ENCODE measurements at places on chromosomes 4 and X.

GRCh38 chr4:98662626-98663225 lies 4.3 kb upstream of the TSPAN5 start:
- DNase-seq = no peak

- DNase-seq = no peak
Observed at GRCh38 chrX:100648458-100649417, 4.7 kb downstream of the SRPX2 start.

DNA sequence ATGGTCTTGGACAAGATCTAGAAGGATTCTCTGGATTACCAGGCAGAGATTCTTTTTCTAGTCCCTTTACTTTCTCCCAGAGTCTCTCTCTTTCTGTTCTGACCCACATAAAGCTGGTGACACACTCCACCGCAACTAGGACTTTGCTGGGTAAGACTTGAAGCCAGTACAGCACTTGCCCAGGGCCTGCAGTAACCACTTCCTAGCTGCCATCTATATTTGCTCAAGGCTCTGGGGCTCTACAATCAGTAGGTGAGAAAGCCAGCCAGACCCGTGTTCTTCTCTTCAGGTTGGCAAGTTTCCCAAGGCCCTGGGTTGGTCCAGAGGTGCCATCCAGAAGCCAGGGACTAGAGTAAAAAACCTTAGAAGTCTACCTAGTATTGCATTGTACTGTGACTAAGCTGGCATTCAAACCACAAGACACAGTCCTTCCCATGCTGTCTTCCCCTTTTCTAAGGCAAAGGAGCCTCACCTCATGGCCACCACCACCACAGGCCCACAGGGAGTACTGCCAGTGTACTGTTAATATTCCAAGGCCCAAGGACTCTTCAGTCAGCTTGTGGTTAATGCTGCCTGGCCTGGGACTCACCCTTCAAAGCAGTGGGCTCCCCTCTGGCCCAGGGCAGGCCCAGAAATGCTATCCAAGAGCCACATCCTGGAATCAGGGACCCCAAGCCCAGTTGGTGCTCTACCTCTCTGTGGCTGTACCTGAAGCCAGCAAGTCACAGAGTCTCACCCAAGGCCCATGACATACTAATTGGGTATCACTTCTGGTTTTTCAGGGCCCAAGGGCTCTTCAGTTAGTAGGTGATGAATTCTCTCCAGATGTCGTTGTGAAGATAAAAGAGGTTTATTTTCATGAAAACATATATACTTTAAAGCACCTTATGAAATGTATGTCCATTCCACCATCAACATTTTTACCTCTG lies 54.7 kb downstream of the CD38 start:
- DNase-seq = no peak

- DNase-seq = no peak
Observed at GRCh38 chrX:39972340-39972739, 125.4 kb downstream of the BCOR start.

GRCh38 chrX:64439551-64439950 lies 44.3 kb upstream of the MTMR8 start:
- DNase-seq = no peak

DNA sequence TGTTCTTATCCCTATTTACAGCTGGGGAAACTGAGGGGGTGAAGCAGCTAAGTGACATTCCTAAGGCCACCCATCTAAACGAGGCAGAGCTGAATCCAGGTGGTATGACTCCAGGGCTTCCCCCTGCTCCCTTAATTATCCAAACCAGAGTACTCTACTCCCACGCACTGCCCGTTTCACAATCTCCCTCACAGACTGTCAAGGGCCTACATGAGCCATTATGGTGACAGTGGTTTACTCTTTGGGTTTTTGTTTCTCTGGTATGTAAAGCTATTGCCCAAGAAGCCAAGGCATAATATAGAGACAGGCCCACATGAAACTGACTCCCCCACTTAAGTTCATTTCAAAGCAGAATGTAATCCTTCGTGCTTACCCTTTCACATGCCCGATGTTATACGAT lies 95.1 kb downstream of the NHS start:
- DNase-seq = no peak

DNA sequence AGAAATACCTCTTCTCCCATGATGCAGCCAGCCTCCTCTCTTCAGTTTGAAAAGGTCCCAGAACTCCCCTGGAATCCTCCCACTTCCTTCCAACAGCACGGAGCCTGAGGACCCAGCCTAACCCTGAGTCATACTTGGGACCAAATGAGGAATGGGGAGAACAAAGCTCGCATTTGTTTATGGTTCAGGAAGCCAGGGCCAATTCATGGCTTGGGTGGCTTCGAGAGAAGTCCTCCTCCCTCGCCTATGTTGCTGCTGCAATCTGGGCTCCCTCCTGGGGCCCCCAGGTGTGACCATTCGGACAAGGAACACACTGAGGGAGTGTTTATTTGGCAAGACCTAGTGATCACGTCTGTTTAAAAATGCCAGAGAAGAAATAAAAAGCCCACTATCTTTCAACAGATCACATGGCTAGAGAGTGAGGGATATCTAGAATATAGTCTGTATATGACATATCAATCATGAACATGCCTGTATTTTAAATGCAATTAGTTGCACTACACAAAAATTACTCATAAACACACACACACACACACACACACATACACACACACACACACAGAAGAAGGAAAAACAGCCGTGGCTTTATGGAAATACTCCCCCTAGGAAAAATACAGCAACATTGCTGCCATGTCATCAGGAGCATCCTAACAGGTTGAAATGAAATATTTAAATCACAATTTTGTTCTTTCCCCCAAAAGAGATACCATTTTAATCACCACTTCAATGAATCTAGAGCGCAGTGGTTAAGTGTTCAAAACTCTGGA lies 155.7 kb upstream of the MAP3K15 start:
- no peak for DNase-seq

- DNase-seq = no peak
Observed at GRCh38 chr4:156501962-156502361, 469.6 kb downstream of the PDGFC start.

- no peak for DNase-seq
Observed at GRCh38 chrX:1531096-1531890, 5.7 kb downstream of the P2RY8 start.

DNA sequence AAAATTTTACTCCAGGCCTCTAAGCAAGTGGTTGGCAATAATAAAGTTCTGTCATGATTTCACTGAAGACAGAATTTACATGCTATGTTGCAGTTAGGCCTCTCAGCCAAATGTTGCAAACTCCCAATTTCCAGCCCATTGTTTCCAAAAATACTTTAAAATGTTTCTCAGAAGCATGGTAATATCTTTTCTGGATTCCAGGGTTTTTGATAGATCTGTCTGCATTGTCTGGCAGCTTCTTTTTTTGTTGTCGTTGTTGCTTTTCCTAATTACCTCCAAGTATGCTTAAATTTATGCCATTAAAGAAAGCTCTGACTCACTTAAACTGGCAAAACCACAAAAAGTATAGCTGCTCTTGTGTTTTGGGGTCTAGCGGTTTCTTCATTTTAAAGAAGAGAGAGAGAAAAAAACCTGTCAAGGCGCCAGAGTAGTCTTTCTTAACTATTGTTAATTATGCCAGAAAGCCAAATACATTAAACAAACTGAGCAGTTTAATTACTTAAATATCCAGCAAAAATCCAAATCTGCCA lies 97.0 kb downstream of the AGTR2 start:
- no peak for DNase-seq

GRCh38 chrX:78831523-78831922 lies 84.0 kb downstream of the LPAR4 start:
- DNase-seq = no peak

DNA sequence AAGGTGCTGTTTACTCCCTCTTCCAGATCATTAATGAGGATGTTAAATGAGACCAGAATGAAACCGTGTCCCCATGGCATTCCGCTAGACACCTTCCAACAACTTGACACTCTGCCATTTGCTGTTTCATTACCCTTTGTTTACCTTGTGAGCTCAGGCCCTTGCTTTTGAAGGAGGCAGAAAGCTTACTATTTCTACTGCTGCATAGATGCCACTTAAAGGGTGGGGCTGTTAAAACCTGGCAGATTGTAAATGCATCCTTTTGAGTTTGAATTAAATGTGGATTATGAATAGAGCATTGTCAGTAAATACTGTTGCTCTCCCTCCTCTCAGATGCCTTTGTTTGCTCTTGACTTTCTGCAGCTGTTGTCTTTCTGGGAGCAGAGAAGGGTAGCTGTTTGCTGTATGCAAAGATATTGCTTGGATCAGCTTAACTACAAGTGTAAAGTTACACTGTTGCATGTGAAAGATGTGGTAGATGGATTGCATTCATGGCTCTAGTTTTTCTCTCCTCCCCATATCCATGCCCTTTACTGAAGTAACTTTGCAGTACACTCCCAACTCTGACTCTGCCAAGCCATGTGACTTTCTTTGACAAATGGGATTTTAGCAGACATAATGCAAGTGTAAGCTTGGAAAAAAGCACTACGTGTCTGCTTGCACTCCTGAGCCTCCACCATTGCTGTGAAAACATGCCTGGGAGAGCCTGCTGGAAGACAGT lies 75.0 kb upstream of the DHX15 start:
- no peak for DNase-seq

Measured in non-pigmented ciliary epithelial cell (primary cell).